ENCODE measurements at places on chromosomes 3 and 15.

DNA sequence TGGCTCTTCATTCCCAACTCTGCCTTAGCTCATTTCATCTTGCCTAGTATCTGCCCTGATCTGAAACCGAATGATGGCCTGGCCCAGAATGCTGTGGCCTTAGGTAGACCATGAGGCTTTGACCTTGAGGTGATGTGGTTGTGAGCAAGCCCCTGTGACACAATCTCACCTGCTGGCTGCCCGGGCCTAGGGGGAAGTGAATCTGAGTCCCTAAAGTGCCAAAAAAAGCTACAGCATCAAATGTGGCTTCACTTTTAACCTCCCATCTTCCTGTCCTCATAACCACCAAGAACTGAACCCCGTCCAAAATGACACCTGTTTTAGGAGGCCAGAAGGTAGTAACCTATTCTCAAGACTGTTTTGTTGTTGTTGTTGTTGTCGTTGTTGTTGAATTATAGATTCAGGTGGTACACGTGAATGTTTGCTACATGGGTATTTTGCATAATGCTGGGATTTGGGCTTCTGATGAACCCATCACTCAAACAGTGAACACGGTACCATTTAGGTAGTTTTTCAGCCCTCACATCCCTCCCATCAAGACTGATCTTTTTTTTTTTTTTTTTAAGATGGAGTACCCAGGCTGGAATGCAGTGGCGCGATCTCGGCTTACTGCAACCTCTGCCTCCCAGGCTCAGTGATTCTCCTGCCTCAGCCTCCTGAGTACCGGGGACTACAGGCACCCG, 54.6 kb downstream of the MCCC1 start:
- DNase-seq, result no peak

- no peak for DNase-seq
Measured at GRCh38 chr3:2098398-2099027, at the start of gene CNTN4. Gene CNTN4 (plus strand): TSS chr3:2098866.

DNA sequence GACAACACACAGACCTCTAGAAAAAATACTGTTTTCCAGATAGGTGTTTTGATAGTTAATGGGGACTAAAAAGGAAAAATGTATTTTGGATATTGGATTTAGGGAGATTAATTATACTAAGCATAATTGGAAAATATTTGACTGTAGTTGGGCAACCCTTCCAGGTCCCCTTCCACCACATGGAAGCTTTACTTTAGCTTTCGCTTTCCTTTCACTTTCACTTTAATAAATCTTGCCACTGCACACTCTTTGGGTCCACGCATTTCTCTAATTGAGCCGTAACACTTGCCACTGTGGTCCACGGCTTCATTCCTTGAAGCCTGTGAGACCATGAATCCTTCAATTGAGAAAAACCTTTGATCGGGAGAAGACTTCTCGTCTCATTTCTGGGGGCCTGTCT, 15.5 kb downstream of the GLDN start:
- DNase-seq, result no peak

DNA sequence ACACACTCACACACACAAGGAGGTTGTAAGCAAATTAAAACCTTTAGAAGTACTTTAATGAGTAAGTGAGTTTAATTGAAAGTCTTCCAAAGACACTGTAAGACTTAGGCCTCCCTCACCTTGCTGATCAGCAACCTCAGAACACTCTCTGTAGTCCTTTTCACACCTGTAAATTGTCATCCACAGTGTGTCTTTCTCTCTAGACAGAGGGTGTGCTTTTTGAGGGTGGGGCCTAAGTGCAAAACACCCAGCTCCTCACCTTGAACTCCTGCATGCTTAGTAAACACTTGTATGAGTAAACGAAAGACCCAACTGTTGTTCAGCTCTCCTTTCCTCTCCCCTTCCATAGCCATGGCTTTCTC, 183.2 kb upstream of the IL12A start:
- no peak for DNase-seq

GRCh38 chr3:14857506-14857905, 38.7 kb downstream of the FGD5 start:
- DNase-seq, result no peak

DNA sequence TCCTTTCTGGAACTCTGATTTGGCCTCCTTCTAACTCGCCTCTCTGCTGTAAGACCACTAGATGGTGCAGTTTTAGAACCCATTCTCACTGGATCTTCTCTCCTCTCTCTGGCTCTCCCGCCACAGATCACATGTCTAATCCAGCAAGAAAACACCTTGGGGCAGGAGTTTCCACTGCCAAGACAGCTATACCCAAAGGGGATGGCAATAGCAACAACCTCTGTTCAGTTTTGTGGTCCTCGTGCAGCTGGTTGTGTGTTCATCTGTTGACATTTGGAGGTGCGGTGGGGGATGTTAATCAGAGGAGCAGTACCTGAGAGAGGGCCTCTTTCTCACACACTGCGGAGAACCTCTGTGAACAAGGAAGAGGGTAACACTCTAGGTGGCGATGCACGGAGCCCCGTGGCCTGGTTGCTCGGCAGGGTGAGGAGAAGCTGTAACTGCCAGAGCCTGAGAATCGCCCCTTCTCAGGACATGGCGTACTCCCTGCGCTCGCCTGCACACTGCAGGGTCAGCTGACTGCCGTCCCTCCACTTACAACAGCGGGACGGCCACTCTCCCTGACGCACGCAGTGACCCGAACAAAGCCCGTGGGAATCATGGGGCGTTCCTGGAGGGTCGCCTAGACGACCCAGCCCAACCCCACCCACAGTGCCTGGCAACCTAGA, at the start of gene TEX55:
Gene TEX55 (plus strand): TSS at position 666 of the 668 bp plus-strand sequence. CDS start 25 bp downstream, outside the sequence.
- DNase-seq, result no peak

DNA sequence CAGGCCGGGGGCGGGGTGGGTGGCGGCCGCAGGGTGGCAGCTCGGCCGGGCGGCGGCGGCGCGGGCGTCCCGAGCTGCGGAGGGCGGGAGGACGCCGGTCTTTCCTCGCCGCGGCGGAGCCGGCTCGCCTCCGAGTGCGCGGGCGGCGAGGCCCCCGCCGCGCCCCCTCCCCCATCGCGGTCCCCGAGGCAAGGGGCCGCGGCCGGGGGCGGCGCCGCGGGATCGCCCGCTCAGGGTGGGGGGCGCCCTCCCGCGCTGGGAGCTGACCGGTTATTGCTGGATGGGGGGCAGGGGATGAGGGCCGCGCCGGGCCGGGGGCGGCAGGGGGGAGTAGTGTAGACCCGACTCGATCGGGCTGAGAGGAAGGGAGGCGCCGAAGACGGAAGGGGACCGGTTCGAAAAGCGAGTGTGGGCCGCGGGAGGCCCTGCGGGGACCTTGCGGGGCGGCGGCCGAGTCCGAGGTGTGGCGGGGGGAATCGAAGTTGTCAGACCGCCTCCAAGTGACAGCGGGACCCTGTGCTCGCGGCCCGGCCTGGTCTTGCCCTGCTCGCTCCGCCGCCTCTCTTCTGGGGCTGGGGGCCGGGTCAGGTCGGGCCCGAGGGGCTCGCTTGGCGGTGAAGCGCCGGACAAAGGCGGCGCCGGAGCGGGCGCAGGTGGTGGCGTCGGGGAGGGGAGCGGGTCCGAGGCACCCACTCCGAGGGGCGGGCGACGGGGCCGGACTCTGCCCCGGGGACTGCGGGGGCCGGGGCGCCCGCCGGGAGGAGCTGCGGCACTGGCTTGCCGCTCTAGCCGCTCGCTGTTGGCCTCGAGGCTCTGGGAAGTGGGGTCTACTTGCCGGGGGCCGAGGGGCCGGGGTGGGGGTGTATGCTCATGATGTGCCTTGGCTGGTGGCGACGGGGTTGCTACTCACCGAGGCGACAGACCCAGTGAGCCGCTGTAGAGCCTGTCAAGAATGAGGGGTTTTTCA, 1.1 kb downstream of the BAHD1 start:
- DNase-seq, result no peak

DNA sequence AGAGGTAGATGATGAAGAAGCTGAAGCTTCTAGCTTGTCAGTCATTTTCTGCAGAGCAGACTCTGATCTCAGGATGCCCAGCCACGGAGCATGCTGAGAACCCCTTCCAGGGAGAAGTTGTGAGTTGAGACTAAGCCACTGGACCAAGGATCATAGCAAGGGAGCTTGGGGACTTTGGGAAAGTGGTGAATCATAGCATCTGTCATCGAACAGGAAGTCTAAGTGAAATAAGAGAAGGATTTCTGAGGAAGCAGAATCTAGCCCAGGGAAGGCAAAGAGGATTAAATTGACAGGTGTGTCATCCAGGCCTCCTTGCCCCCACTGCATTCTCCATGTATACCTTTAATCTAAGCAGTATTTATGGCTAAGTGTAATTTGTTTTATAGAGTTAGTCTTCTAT, 71.8 kb upstream of the TMEM108 start:
- no peak for DNase-seq

DNA sequence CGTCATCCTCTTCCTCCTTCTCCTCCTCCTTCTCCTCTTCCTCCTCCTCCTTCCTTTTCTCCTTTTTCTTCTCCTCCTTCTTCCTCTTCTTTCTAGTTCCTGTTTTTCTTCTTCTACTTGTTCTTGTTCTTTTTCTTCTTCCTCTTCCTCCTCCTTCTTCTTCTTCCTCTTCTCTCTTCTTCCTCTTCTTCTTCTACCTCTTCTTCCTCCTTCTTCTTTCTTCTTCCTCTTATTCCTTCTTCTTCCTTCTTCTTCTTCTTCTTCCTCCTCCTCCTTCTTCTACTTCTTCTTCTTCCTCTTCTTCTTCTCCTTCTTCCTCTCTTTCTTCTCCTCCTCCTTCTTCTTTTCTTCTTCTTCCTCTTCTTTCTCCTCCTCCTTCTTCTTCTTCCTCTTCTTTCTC, 310.2 kb upstream of the LMCD1 start:
- DNase-seq, result no peak

GRCh38 chr15:38930851-38931572, 366.4 kb upstream of the RASGRP1 start:
- no peak for DNase-seq

DNA sequence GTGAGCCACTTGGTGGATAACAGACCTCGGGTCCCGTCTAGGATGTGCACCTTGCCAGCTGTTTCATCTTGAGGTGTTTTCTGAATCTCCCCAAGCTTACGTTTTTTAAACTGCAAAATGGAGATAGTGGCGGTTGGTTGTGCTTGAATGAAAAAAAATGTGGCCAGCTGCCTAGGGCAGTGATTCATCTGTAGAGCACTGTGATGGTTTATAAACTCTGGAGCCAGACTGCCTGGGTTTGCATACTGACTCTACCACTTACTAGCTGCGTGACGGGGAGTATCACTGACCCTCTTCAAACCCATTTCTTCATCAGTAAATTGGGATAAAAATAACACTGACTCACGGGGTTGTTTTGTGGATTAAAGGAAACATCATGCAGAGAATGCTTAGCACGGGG, 159.1 kb downstream of the CHL1 start:
- DNase-seq, result no peak

GRCh38 chr15:66505430-66505811, 295 bp downstream of the ZWILCH start:
- DNase-seq, result no peak

- DNase-seq, result no peak
Measured at GRCh38 chr3:189275852-189276251, 104.1 kb downstream of the TPRG1 start.

GRCh38 chr15:52749258-52749657, 40.9 kb downstream of the ONECUT1 start:
- DNase-seq, result no peak

DNA sequence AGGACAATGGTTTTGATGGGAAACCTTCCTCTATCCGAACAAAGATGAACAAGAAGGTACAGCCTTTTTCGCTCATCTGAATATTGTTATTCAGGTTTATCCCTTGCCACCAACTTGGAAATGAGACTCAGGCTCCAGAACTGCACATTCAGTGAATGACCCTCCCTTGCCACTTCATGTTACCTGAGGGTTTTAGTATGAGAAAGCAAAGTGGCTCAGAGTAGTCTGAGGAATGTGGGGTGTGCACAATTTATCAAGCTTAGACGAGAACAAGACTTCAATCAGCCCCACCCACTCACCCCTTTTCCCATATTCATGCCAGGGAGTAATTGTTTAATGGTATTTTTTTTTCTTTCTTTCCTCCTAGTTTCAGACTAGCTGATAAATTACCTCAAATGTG, 265.3 kb upstream of the POU1F1 start:
- DNase-seq, result no peak

DNA sequence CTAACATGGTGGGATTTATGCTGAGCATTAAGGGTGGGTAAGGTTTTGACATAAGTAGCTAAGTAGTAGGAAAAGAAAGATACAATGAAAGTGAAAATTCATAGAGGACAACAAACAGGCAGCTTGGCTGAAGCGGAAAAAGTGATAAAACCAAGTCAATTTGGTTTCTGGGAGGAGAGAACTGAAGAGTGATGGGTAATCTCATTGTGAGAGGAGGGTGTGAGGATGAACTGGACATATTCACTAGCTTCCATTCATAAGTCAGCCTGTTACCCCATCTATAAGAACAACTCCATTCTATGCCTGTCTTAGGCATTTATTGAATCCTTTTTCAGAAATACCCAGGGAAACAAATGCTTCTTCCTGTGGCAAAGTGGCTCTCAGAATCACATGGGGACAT, 67.1 kb upstream of the BBX start:
- no peak for DNase-seq

GRCh38 chr3:63094642-63095408, 183.3 kb upstream of the SYNPR start:
- no peak for DNase-seq

DNA sequence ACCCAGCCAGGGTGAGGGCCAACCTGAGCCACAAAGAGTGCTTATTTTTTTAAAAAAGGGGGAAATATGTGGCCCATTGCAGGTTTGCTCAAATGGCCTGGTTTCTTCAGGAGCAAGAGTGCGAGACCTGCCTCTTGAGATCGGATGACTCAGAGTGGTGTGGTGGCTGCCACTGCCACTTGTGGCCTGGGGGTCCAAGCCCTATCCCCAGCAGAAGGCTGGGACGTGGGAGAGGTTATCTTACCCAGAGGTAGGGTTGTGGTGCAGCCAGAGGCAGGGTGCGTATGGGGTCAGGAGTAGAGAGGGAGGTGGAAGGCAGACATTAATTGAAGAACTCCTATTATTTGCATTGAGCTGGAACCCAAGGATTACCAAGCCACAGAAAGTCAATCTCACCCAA, 83.2 kb upstream of the SMAD3 start:
- no peak for DNase-seq

DNA sequence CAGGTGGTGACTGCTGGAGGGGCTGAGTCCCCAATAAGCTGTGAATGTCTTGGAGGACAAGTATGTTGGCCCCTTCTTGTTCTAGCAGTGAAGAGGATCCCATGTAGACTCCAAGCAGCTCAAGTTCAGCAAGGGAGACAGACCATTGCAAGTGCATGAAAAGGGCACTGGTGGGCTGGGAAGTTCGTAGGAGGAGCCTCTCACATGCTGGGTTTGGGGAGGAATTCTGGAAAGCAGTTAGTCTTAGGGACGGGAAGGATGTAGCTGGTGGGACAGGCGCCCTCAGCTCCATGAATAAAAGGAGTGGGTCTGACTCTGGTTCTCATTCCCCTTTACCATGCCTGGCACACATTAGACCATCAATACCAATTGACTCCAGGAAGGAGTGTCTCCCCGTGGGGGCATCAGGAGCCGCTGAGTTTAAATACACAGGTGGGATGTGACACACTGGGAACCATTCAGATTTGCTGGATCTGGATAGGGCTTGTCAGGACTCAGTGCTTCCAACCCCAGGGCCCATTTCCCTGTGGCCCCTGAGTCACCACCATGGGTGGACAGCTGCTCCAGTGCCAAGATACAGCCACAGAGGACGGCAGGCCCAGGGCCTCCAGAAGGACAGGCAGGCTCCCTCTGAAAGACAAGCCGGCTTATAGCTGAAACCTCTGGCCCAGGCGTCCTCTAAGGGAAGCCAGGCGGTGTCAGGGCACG, 552 bp upstream of the XYLB start:
- no peak for DNase-seq

GRCh38 chr3:176948151-176948550, 249.1 kb downstream of the TBL1XR1 start:
- no peak for DNase-seq

GRCh38 chr3:54649551-54649950, 278.3 kb downstream of the LRTM1 start:
- no peak for DNase-seq

Data from GF-D8 (cell line).